CD4-positive, alpha-beta T cell treated with Interleukin-6 at 100 ng/mL for 8 hours (primary cell): ENCODE measurements at places on chromosomes 12 and 14.

DNA sequence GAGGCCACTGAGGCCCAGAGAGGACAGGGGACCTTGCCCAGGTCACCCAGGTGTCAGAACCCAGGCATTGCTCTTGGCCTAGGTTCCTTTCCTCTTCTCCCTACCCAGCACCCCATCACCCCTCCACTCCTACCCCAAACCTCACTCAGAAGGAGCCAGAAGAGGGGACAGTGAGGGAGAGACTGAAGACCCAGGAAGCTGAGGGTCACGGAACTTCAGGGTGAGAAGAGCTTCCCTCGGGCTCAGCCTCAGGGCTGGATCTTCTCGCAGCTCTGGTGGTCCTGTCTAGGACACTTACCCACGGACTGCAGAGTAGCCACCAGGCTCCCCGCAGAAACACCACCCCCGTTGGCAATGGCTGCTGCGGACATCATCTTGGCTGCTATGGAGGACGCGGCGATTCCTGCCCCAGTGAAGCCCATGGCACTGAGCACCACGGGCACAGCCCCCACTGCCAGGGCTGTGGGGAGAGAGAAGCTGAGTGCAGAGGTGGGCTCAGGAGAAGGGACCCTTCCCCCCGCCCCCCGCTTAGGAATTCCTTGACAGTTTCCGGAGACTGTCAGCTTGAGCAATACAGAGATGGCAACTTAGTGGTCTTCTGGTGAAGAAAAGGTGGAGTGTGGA is 1.1 kb downstream of the IFI27L2 start:
- no peak for DNase-seq

DNA sequence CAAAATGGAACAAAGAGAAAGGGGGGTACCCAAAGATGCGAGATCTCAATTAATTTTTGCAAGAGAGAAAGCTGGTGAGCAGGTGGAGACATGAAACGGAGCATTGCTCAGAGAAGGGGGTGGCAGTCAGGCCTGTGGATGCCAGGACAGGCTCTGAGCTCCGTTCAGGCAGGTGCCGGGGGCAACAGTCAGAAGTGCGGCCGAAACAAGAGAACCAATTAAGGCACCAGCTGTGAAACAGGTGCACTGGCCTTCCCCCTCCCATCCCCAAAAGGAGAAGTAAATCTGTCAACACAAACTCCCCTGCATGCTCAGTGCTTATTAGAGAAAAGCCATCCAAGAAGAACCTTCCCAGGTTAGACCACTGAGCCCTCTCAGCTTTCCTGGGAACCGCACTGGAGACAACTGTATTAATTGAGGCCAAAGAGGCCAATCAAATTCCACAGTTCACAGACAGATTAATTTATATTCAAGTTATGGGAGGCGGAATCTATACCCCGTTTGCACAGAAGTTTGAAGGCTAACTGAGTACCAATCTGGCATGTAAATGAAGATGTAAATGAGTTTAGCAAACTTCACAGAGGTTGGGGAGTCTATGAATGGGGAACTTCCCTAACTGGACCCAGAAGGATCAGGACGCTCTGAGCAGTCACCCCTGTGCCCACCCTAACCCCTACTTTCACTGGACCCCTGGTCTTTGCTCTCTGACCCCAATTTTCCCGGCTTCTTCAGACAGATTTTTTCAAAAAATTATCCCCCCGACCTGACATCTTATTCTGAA is 20.9 kb downstream of the OAS2 start:
- no peak for DNase-seq

GRCh38 chr12:57027011-57027804 is 10.9 kb upstream of the TAC3 start:
- no peak for DNase-seq

DNA sequence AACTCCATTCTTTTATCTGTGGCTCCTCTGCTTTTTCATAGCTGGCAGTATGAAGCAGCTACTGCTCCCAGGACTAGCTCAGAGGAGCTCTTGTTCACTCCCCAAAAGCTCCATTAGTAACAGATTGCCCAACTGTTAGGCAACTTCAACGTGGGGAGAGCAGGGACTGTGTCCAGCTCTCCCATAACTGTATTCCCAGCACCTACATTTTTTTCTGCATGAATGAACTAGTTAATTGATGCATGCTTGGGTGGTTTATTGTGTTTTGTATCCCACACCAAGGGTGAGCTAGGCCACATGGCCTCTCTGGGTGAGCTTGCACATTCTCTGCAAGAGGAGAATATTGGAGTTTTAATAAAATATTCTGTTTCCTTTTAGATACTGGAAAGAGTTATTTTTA is 15.2 kb downstream of the STON2 start:
- DNase-seq = no peak

GRCh38 chr12:110345176-110345661 is 58.3 kb downstream of the ANAPC7 start:
- no peak for DNase-seq

- DNase-seq = no peak
These were observed 21.1 kb upstream of the AKAP6 start for GRCh38 chr14:32307881-32308582.

GRCh38 chr12:79174626-79175025 is 310.1 kb downstream of the SYT1 start:
- DNase-seq = no peak

- DNase-seq = no peak
These were observed 124.9 kb upstream of the SYT1 start for GRCh38 chr12:78739653-78740052.

DNA sequence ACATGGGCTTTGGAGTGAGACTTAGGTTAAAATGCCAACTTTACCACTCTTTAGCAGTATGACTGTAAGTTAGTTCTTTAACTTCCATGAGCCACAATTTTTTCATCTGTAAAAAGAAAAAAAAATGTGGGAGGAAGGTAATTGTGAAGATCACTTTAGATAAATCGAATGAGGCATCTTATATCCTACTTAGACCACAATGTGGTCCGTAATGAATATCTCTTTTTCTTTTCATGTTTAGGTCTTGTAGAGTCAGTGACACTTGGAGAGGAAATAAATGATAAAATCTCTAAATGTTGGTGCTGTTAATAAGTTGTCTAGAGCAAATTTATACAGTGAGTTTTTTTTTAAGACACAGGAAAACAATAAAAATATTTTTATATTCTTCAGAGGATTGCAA is 34.3 kb downstream of the RGS6 start:
- DNase-seq = no peak
